ENCODE measurements at places on chromosomes 3 and 15.

DNA sequence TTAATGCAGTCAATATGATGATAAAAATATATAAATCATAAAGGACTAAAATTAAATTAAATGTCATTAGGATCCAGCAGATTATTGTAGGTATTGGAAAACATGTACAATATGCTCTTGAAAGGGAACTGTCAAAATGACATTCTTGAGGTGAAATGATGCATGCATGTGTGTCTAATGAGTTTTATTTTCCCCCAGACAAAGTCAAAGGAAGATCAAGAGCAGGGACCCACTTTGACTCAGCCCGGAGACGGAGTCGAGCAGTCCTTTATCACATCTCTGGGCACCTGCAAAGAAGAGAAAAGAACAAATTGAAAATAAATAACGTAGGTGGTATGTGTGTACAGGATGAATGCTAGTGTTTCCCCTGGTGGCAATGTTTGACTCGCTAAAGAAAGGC lies 194.1 kb downstream of the KCNH8 start:
- DNase-seq = no peak

DNA sequence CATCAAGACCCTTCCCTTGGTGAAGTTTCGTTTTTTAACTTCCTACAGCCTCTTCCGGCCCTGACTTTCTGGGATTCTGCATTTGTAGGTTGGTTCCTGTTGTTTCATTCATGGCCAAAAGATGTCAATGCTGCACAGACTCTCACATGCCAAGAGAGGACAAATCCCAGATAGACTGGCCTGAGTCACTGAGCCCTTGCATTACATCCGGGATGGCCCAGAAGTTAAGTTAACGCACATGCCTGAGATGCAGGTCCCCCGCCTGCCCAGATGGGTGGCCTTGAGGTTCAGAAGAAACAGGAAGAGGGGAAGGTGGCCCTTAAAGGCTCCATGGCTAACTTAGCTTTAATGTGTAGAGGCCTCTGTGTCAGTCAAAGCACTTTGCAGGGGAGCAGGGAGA lies 51.6 kb upstream of the SRGAP3 start:
- no peak for DNase-seq

GRCh38 chr15:62752657-62753517 lies 289.7 kb upstream of the TPM1 start:
- DNase-seq = no peak

DNA sequence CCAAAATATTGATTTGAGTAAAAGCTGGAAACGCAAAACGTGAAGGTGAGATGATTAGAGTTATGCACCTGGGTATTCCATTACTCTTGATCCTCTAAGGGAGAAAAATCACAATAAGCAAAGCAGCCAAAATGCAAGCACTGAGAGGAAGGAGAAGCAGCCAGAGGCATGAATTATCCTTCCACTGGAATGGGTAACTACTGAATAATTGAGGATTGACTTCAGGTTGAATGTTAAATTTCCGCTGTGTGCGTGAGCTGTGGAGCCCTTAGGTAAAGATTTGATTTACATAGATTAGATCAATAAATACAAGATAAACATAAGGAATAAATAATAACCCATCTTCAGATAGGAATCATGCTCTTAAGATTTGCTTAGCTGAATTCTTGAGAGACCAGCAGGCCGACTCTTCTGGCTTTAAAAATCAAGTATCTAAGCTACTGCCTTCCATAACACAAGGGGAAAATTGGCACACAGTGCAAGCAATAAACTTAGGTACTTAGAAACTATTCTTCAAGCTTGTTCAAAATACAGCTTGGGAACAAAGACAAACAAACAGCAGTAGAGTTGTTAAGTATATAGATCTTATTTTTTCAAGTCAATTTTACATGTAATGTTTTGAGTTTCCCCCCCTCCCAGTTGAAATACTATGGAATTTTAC lies 1459.5 kb downstream of the ZPLD1 start:
- no peak for DNase-seq

GRCh38 chr15:39598186-39598850 lies 17.4 kb downstream of the THBS1 start:
- no peak for DNase-seq

GRCh38 chr3:98014268-98014585 lies 20.9 kb downstream of the GABRR3 start:
- DNase-seq = no peak

DNA sequence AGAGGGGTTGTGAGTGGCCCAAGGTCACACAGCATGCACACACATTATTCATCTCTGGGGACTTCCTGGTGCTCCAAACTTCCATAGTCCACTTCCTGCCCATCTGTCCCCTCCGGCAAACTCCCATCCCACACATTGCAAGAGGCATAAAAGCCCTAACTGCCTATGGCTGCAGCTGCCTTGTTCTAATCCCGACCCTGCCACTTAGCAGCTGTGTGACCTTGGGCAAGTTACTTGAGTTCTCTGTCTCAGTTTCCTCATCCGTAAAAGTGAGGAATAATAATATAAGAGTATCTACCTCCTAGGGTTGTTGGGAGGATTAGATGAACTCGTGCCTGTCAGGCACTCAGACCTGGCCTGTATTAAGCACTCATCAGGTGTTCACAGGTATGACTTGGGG lies 84.2 kb downstream of the SMAD6 start:
- no peak for DNase-seq

Data from NCI-H1092 (cell line).